ENCODE measurements at places on chromosomes 13 and 19. TPM values are rescaled to one million over a fixed set of nuclear protein-coding genes. Genes with fewer than 3 reads are reported as not detected.

PHLDB3 gene
- total RNA-seq: 29.4 TPM

MEF2B gene
- total RNA-seq: 0.21 TPM

RAB20 gene
- 9.6 TPM for total RNA-seq

KLK3 gene
- total RNA-seq: under 0.01 TPM

PRKCG gene
- under 0.01 TPM for total RNA-seq
